ENCODE measurements at places on chromosomes 1 and 21.

DNA sequence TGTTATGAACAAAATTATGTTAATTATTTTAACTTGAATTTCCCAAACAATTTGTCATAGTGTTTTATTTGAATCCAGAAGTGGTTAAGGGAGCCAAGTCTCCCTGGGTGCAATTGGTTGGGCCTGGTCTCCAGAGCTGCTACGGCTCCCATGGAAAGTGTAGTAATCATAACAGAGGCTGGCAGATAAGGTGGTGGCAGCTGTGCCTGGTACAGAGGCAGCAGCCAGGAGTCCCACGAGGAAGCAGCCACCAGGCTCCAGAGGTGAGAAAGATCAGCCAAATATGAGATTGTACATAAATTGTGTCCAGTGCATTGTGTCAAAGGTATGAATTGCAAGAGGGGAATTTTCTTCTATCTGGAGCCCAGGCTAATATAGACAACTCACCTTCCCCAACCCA is 368.9 kb upstream of the PTBP2 start:
- DNase-seq = no peak

GRCh38 chr1:159468321-159468720 is 28.8 kb downstream of the OR10J1 start:
- DNase-seq = no peak

DNA sequence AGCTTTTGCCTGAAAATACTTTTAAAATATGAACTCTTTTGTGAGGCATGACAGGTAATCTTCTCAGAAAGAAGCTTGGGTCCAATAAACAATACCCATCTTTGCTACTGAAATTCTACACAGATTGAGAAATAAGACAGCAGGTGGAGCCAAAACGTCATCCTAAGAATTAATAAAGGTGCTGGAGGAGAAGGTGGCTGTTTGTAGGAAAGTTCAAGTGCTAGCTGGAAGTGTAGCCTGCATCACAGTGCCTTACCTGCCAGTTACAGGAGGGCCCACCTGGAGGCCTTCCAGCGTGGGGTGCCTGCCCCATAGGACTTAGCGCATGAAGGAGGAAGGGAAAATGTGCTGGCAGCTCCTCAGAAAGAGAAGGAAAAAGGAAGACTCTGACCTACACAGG is 93.7 kb downstream of the TTC3 start:
- no peak for DNase-seq

GRCh38 chr1:45409276-45409675 is 69.0 kb upstream of the MUTYH start:
- DNase-seq = no peak

GRCh38 chr1:119108988-119109387 is 31.5 kb downstream of the WARS2 start:
- no peak for DNase-seq

DNA sequence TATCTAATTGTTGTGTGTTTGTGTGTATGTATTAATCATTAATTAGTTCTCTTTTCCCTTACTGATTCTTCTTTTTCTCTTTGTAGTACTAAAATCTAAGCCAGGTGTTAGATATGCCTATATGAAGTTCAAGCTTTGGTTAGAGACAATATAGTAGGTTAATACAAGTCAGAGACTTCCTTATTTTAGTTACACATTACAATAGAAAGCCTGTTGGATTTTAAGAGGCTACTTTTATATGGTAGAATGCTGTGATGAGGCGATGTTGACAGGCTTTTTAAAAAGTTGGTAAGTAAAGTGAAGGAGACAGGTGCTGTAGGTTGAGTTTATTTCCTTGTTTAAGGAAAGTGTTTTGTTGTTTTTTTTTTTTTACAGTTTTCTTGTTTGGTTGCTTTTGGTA is 45.9 kb downstream of the ADGRL2 start:
- DNase-seq = no peak

GRCh38 chr1:177857285-177857684 is 112.6 kb downstream of the SEC16B start:
- DNase-seq = no peak

DNA sequence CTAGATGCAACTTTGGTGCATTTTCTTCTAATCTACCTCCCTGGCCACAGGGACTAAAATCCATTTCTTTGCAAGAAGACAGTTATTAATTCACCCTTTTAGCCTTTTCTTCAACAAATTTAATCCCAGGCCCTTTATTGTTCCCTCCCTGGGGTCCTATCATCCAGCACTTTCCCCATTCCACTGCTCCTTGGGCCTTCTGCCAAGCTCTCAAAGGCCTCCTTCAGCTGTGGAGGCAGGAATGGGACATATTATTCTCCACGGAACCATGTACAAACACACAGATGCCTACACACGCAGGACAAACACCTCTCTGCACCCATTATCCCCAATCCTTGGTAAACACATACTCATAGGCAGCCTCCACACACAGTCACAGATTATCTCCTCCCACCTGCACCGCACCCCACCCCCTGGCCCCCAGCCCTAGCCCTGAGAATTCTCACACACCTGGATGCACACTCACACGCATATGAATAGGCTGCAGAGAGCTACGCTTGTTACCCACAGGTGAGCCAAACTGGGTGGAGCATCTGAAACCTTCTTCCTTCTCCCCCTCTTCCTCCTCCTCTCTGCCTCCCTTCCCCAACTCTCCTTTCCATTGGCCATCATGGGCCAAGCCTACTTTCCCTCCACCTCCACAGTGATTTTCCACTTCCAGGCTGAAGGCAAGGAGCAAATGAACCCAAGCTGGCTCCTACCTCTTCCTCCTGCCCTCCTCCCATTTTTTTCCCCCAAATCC is 11.7 kb downstream of the TAGLN2 start:
- no peak for DNase-seq

- no peak for DNase-seq
These were observed 18.8 kb downstream of the NEK7 start for GRCh38 chr1:198175423-198176170.

DNA sequence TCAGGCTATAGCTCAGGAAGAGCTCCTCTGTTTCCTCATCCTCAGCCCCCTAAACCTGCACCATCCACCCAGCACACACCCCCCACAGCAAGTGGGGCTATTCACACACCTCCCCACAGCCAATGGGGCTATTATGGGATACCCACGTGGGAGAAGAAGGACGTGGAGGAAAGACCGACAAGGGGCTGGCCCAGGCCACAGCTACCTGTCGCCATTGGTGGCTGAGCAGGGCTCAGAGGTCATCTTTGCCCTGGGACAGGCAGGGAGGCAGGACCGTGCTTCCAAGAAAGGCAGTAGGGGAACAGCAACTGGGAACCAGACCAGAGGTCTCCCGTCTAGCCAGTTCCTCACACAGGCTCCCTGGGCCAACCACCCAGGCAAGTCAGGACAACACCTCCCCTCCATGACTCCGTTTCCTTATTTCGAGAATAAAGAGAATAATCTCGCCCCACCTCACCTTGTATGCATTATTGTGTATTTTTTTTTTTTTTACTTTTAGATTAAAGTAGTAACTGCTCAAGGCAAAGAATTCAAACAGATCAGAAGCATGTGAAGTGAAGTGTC is 92.3 kb upstream of the TARDBP start:
- no peak for DNase-seq

DNA sequence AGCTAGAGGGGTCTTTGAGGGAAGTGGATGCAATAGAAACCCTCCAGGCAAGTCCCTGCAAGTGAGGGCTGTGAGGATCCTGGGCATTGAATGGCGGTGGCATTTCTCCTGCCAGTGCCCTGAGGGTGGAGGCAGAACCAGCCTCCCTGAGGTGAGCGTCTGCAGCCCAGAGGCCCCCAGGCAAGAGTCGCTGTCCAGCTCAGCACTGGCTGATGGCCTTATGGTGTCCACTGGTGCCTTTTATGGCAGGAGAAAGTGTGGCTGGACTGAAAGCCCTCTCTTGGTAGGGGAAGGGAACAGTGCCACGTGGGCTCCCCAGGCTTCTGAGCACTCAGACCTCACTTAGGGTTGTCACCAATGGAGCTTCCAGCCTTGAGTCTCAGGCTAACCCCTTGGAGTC is 77.3 kb downstream of the SH3BGR start:
- no peak for DNase-seq

- no peak for DNase-seq
These were observed 97.6 kb downstream of the EPHB2 start for GRCh38 chr1:22808186-22808675.

GRCh38 chr1:57272150-57272549 is 151.7 kb downstream of the DAB1 start:
- no peak for DNase-seq

DNA sequence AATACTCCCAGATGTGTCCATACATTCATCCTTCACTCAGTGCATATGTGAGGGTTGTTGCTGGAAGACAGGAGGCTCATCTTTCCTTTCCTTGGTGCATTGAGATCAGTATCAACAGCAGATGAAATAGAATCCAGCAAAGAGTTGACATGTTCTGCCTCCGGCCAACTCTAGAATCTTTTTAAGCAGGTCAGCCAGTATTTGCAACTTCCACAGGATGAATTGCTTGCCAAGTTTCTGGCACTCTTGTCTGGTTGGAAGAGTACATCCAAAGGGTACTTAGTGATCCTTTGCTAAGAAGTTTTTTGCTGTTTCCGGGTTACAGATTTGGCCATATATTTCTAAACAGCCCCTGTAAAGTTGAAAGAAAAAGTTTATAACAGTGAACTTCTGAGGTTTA is 21.1 kb downstream of the SYNC start:
- no peak for DNase-seq

Measured in SK-N-DZ (cell line).